ENCODE measurements at places on chromosomes 1 and 21. TPM values are rescaled to one million over a fixed set of nuclear protein-coding genes. Genes with fewer than 3 reads are reported as not detected.

The TMED5 gene
- 29.0 TPM for total RNA-seq

The DCDC2B gene
- not detected for total RNA-seq

The NBL1 gene
- total RNA-seq, result 28.7 TPM

The THEM5 gene
- not detected for total RNA-seq

The SLC9C2 gene
- not detected for total RNA-seq

The OR2L13 gene
- total RNA-seq, result not detected

The PLEKHA6 gene
- 23.4 TPM for total RNA-seq

The MPC2 gene
- total RNA-seq, result 82.2 TPM

The EPHA10 gene
- 1.2 TPM for total RNA-seq

The C1orf226 gene
- 1.2 TPM for total RNA-seq

The OR2M3 gene
- total RNA-seq, result not detected

The AKIRIN1 gene
- total RNA-seq, result 45.8 TPM

The CTH gene
- total RNA-seq, result 1.8 TPM

The AGO3 gene
- 7.0 TPM for total RNA-seq

The AGRN gene
- 119 TPM for total RNA-seq

The AMY2A gene
- total RNA-seq, result not detected

The S100A7A gene
- total RNA-seq, result not detected

The FTCD gene
- not detected for total RNA-seq

The WNT2B gene
- total RNA-seq, result 0.14 TPM

All from A549 treated with Mapracorat at 1 μM for 4 hours (cell line).